ENCODE measurements at places on chromosomes 12 and 14.

DNA sequence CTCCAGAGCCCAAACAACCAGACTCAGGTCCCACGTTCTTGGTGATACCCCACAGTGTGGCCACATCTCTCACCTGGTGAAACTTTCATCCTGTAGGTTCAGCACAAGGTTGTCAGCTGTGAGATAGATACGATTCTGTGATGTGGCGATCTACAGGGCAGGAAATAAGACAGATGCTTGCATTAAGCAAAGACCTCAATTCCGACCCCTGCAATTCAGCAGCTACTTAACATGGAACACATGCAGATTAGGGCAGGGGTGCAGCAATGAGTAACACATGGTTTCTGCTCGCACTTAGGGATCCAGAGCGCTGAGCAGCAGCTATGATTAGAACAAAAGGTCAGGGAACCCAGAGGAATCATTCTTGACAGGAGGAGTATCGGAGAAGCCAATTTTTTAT, 4.1 kb downstream of the PHB2 start:
- DNase-seq, result no peak

GRCh38 chr12:54311051-54311450, 10.2 kb upstream of the NFE2 start:
- no peak for DNase-seq

- DNase-seq, result no peak
Observed at GRCh38 chr12:76422154-76422542, 73.9 kb upstream of the BBS10 start.

DNA sequence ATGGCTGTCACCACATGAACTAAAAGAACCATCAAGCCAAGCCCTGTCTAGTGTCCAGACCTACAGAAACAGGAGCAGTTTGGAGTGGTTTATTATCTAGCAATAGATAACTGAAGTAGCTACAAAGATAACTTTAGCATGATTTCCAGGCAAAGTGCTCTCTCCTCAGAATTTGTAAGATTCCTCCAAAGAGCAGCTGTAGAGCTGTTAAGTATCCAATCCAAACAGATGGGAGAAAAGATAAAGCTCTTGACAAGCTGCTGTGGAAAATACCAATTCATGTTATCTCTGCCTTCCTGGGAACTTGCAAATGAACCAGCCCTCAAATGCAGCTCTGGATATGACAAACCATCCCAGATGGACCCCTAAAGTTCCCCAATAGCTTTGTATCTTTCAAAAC, 78.9 kb upstream of the RESF1 start:
- DNase-seq, result no peak

DNA sequence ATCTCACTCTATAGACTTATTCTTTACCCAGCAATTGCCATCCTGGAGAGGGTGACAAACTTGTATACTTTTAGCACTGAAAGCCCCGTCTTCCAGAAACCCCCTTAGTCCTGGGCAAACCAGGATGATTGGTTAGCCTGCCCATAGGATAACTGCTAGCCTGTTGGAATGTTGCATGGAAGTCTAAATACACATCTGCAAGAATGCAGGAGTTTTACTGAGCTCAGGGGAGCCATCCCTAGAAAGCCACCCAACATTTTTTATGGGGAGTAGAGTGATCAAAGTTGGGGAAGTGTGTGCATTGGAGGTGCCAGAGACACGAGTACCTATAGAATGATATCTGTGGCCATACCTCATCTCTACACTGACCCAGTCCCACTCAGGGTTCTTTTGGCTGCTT, 155.7 kb downstream of the NRXN3 start:
- no peak for DNase-seq

DNA sequence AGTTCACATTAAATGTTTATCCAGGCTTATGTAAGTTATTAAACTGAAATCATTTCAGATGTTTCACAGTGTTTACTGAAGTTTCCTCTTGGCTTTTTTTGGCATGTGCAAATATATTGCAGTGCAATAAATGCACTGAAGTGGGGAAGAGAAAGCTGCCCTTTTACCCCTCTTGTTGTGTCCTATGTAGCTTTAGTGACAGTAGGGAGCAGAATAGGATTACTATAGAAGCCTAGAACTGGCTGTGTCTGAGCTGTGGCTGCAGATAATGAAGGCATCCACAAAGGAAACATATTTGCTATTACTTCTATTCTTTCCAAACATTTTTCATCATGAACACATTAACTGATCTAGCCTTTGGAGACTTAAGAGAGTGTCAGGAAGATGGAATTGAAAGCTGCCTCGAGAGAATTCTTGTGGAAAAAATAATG, 24.1 kb upstream of the CNTN1 start:
- DNase-seq, result no peak

- DNase-seq, result no peak
Observed at GRCh38 chr12:24948757-24949722, at the start of gene BCAT1. TSS of gene BCAT1 (minus strand) at chr12:24949101. CDS start at chr12:24948932, 169 bp downstream.

DNA sequence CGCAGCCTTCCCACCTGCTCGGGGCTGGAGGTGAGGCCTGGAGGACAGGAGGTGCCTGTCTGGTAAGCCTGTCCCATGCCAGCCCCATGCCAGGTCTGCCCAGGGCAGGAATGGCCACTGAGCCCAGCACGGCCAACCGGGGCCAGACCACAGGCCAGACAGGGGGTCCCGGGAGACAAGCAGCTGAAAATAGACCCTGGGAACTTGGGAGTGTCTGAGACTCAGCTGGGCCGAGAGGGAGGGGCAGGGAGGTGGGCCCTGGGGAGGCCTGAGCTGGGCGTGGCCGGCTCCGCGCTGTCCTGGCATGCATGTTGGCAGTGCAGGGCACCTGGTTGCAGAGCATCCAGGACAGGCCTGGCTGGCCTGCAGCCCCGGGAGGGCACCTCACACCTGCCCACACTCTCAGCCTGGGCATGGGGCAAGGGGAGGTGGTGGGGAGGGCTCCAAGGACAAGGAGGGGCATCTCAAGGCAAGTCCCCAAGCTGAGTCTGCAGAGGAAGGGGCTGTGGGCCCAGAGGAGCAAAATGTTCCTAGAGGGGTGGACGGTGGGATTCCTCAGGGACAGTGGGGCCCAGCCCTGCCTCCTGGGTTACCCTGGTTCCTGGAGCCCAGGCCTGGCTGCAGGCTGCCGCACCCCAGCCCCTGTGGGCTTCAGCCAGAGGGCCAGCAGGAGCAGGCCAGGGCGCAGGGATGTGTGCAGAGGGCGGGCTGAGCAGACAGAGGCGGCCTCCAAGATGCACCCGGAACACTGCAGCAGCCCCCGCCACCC, 3.2 kb upstream of the CRIP1 start:
- DNase-seq, result no peak

- DNase-seq, result no peak
Observed at GRCh38 chr12:116459011-116459875, 99.9 kb upstream of the MAP1LC3B2 start.

DNA sequence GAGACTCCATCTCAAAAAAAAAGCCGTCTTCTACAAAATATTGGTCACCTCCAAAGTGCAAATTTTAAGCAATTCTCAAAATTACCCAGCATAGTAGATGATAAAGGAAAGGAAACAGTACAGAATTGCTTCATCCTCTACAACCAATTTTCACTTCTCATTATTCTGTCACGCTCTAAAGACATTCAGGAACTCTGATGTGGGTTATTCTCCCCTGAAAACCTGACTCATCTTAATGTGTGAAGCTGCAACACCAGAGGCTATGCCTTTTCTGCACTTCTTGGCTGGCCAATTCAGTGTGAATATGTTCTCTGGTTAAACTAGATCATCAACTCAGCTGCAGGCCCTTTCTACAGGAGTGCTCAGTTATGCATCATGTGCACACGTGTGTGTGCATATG, 11.0 kb downstream of the PTGER2 start:
- no peak for DNase-seq

DNA sequence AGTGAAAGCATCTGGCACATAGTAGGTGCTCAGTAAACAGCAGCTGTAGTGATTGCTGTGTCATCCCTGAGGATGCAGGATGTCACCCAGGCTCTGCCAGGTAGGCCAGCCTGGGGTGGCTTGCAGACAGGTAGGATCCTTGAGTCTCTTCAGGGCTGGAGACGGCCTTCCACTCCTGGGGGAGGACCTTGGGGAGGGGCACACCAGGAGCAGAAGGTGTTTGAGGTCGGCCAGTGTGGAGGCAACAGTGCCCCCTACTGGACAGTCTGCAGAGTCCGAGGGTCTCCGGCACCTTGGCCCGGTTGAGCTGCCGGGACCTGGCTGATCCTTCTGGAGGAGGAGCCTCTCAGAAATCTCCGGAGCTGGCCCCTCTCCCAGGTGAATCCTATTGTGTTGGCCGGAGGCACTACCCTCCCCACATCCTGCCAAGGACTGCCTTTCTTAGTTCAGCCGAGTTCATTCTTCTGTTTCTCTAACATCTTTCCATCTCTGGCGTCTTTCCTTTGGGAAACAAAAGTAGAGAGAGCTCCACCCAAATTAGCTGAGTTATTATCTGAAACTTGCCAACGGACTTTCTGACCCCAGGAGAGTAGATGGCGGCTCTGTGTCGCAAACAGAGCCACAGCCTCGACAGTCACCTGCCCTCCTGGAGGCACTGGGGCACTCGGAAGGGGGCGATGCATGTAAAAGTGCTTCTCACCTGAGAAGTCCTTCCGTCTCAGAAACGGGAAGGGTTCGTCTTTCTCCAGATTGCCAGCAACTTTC, 41.8 kb upstream of the CLMN start:
- DNase-seq, result no peak

GRCh38 chr14:96151242-96151641, 53.4 kb upstream of the BDKRB2 start:
- DNase-seq, result no peak

DNA sequence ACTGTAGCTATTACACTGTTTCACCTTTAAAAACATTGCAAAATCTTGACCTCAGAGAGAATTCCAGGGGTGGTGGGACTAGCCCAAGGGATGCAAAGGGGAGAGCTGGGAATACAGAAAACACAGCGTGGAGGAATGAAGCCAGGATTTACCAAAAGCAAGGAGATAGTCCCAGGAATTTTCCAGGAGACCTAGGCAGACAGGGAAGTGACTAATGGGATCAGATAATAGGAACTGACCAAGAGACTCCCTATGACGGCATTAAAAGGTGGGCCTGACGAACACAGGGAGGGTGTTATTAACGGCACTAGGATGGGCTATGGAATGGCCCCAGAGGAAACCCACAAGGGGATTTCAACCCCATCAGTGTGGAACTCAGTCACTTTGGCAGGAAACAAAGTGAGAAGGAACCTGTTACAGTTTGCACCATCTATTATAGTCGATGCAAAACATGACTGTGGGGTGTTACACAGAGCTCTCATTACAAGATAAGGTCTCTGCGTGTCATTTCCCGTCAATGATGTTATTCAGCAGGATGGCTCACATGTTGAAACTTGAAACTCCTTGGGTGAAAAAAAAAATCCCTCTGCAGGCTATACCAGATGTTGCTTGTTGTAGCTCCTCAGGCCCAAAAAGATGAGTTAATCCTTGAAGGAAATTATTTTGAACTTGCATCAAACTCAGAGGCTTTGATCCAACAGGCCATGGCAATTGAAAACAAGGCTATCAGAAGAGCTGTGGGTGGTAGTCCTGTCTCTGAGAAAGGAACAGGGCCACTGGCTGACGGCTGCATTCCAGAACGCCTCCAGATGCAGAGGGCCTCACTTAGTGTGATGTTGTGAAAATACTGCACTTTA, 58.7 kb downstream of the DRAM1 start:
- no peak for DNase-seq
